ENCODE measurements at places on chromosomes 3 and 15. TPM values are rescaled to one million over a fixed set of nuclear protein-coding genes. Genes with fewer than 3 reads are reported as not detected.

The SERF2 gene
- 520 TPM for total RNA-seq

The STAC gene
- not detected for total RNA-seq

The FGD5 gene
- total RNA-seq = not detected

The C2CD4A gene
- total RNA-seq = 1.8 TPM

The FRMD5 gene
- 0.77 TPM for total RNA-seq

The RSL24D1 gene
- 181 TPM for total RNA-seq

DNA sequence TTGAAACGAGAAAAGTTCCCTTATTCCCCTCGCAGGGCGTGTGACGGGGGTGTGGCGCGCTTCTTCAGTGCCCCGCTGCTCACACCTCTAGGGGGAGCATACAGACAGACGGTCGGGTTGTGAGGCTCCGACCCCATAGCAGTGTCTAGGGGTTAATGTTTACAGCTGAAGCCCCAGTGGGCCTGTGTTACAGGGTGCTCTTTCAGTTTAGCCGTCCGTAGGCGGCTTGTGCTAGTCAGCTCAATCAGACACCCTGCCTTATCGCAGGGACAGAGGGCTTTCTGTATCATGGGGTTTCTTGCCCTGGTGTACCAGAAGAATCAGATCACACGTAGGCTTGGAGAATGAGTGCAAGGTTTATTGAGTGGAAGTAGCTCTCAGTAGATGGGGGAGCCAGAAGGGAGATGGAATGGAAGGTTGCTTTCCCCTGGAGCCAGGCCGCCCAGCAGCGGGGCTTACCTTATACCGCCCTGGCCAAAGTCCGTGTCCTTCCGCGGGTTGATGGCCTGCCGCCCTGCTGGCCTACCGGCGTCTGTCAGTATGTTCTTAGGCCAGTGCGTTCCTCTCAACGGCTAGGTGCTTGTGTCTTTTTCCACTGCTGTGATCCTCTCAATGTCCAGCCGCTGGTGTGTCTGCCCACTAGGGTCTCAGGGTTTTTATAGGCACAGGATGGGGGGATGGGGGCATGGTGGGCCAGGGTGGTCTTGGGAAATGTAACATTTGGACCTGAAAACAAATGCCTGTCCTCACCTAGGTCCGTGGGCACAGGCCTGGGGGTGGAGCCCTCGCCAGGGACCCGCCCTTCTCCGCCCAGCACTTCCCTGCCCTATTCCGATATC is 32.2 kb upstream of the ACP3 start:
- H3K36me3 ChIP-seq = no peaks in the 10 kb centered on the region
- no peak overlapping the region for H3K27ac ChIP-seq
- DNase-seq = no peak
- H3K27me3 ChIP-seq = peaks cover 24% of the 10 kb centered on the region
- no peak overlapping the region for H3K4me3 ChIP-seq
- no peaks in the 10 kb centered on the region for H3K4me1 ChIP-seq

DNA sequence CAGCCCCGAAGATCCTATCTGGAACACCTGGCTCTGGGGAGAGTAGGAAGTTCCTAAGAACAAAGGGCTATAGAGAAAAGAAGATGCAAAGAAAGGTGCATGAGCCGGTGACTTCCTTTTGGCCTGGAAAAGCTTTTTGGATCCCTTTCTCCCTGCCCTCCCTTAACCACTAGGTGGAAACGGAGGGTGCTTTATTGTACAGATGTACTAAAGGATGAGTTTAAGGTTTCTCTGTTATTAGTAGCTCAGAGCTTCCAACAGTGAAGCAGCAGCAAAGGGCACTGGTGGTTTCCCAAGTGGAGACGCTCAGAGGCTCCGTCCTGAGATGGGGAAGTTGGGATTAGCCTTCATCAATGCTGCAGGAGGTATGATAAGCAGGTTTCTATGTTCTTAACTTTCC is 5.9 kb upstream of the ADGRG7 start:
- no peak for DNase-seq
- H3K27me3 ChIP-seq = peaks cover 4% of the 10 kb centered on the region
- peak overlapping the region; percentile 89 for H3K27ac ChIP-seq
- H3K4me3 ChIP-seq = peak overlapping the region; percentile 73
- peaks cover 4% of the 10 kb centered on the region for H3K36me3 ChIP-seq
- peaks cover 13% of the 10 kb centered on the region for H3K4me1 ChIP-seq

DNA sequence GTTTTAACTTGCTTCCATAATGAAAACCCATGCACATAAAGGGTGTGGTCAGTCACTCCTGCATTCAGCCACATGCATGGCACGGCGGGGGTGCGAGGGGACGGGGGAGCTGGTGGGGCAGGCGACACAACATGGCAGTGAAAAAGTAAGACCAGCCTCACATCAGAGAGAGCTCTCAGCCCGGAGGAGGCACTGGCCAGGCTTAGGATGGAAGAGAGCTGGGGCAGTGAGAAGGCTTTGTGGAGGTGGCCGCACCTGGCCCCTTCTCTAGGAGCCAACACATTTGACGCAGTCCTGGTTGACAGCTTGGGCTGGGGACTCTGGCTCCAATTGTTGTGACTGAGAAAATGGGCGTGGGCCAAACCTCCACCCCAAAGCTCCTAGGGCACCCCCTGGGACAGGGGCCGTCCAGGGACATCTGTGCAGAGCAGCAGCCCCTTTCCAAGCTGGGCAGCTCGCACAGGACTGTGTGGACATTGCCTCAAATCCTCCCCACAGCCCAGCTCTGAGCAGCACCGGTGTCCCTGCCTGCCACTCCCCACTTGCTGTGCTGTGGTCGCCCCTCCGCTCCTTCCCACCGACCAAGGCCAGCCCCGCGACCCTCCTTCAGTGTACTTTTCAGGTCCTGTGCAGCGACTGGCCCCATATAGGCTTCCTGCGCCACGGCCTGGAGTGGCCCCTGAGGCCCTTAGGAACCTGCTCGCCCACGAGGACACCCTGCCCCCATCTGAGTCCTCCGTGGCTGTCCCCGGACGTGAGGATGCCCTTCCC is 126.0 kb upstream of the IQSEC1 start:
- no peak overlapping the region for H3K27ac ChIP-seq
- DNase-seq = no peak
- H3K4me1 ChIP-seq = peaks cover 4% of the 10 kb centered on the region
- H3K36me3 ChIP-seq = no peaks in the 10 kb centered on the region
- no peak overlapping the region for H3K4me3 ChIP-seq
- H3K27me3 ChIP-seq = peaks cover 30% of the 10 kb centered on the region

DNA sequence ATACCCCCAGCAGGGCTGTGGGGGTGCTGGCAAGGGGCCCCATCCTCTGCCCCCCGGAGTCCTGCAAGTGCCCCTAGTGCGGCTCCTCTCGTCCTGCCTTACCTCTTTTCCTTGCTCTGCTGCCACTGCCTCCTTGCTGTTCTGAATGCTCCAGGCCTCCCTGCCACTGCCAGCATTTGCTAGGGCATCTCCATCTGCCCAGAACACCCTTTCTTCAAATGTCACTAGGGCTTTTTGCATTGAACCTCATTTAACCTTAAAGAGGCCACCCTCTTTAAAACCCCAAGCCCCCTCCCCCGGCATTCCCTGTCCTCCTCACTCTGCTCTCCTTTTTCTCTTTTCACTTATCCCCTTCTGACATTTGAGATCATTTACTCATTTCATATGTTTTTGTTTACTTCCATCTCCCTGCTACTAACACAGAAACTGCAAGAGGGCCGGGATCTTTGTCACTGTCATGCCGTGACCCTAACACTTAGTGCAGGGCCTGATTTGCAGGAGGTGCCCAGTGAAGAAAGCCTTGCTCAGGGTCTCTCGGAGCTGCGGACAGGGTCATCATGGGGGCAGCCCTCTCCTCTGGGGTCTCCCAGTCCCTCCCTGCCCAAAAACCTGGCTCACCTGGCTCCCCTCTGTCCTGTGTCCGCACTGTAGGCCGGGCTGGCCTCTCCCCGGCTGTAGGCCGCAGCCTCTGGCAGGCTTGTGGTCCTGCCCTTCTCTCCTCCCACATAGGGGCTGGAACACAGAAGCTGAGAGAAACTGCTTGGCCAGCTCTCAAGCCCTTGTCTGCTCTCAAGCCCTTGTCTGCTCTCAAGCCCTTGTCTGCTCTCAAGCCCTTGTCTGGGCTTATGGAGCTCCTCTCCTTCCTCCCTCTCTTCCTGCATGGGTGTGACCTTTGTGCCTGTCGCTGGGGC is at the start of gene ACOX2:
ACOX2 (minus strand) TSS at position 690 of the 911 bp plus-strand sequence. CDS start 2,084 bp downstream, outside the sequence.
- no peak within 1 kb of the TSS for H3K27ac ChIP-seq
- no peaks in the 10 kb centered on the region for H3K36me3 ChIP-seq
- H3K27me3 ChIP-seq = no peaks in the 10 kb centered on the region

DNA sequence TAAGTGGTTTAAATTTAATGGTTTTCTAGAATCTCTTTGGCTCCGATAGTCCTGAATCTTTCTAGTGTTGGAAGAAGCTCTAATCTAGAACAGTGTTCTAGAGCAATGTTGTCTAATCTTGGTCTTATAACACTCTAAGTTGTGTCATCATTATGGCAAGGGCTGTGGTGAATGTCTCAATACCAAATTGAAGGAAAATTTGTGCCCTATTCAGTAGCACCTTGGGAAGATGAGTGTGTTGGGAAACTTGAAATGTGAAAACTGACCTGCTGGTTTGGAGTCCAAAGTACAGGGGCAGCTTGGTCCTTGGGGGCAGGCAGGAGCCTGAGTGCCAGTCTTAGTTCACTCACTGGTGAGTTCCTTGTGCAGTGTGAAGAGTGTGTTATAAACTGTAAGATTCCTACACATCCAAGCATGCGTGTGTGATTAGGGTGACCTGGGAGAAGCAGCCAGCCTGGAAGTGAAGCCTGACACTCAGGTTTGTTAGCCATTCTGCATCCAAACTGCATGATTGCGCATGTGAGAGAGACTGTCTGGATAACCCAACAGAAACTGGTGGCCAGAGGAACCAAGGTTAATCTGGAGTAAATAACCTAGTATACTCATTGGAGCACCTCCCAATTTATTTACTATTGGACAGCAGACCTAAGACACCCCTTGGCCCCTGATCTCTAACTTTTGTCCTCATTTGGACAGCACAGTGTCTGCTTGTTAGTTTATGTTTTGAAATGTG is 14.6 kb downstream of the ZNF592 start:
- H3K27me3 ChIP-seq = no peaks in the 10 kb centered on the region
- peaks cover 6% of the 10 kb centered on the region for H3K36me3 ChIP-seq
- no peak overlapping the region for H3K4me3 ChIP-seq
- DNase-seq = no peak

DNA sequence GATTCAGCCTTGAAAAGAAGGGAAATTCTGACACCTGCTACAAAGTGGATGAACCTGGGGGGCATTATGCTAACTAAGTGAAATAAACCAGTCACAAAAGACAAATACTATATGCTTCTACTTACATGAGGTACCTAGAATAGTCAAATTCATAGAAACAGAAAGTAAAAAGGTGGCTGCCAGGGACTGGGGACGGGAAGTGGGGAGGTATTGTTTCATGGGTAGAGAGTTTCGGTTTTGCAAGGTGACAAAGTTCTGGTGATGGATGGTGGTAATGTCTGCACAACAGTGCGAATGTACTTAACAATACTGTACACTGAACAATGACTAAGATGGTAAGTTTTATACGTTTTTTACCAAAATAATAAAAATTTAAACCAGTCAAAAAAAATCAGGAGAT is 4.8 kb downstream of the IDH2 start:
- H3K36me3 ChIP-seq = peaks cover 4% of the 10 kb centered on the region
- H3K4me3 ChIP-seq = peak overlapping the region; percentile 80
- peak overlapping the region; percentile 11 for H3K27ac ChIP-seq
- peaks cover 78% of the 10 kb centered on the region for H3K4me1 ChIP-seq
- no peaks in the 10 kb centered on the region for H3K27me3 ChIP-seq
- peak; percentile 78 for DNase-seq

GRCh38 chr15:66986951-66987350 is 78.5 kb upstream of the SMAD3 start:
- no peaks in the 10 kb centered on the region for H3K4me1 ChIP-seq
- H3K27ac ChIP-seq = no peak overlapping the region
- H3K36me3 ChIP-seq = peaks cover 1% of the 10 kb centered on the region
- H3K4me3 ChIP-seq = no peak overlapping the region
- peaks cover 26% of the 10 kb centered on the region for H3K27me3 ChIP-seq
- DNase-seq = no peak

GRCh38 chr3:100458814-100459213 is 33.6 kb upstream of the TMEM45A start:
- H3K27me3 ChIP-seq = no peaks in the 10 kb centered on the region
- H3K36me3 ChIP-seq = no peaks in the 10 kb centered on the region
- DNase-seq = no peak
- no peaks in the 10 kb centered on the region for H3K4me1 ChIP-seq
- H3K27ac ChIP-seq = no peak overlapping the region

- no peak for DNase-seq
- no peaks in the 10 kb centered on the region for H3K27me3 ChIP-seq
- H3K36me3 ChIP-seq = no peaks in the 10 kb centered on the region
- no peaks in the 10 kb centered on the region for H3K4me1 ChIP-seq
- no peak overlapping the region for H3K27ac ChIP-seq
Observed at GRCh38 chr15:71595846-71596553, 214.4 kb upstream of the NR2E3 start.

DNA sequence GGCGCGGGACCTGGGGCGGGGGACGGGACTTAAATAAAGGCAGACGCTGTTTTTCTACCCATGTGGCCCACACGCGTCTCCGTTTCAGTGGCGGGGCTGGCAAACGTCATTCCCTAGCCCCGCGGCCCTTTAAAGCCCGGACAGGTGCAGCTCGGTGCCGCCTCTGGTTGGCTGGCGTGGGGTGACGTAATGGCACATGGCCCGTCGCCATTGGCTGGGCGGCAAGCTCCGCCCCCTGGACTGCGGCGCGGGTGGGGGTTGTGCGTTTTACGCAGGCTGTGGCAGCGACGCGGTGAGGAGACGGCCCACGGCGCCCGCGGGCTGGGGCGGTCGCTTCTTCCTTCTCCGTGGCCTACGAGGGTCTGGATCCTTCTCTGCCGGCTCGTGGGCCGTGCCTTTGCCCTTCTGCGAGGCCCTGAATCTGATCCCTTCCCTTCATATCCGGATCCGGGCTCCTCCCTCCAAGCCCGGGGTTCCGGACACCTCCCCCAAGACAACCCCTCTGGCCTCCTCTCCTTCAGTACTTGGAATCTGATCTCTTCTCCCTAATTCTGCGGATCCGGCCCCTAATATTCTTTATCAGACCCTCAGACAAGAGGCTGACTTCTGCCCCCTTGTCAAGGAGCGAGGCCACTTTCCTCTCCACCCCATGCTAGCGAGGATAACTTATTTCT is at the start of gene CRELD1:
CRELD1 (plus strand) TSS at position 274 of the 674 bp plus-strand sequence. CDS start 605 bp downstream, outside the sequence.
- no peaks in the 10 kb centered on the region for H3K27me3 ChIP-seq
- peaks cover 34% of the 10 kb centered on the region for H3K4me1 ChIP-seq
- peak; percentile 98 for DNase-seq
- peak within 1 kb of the TSS; percentile 99 for H3K4me3 ChIP-seq
- H3K27ac ChIP-seq = peak within 1 kb of the TSS; percentile 98

GRCh38 chr15:90095521-90095959 is 6.7 kb downstream of the IDH2 start:
- peak; percentile 47 for DNase-seq
- H3K27me3 ChIP-seq = no peaks in the 10 kb centered on the region
- H3K4me1 ChIP-seq = peaks cover 69% of the 10 kb centered on the region
- peak overlapping the region; percentile 88 for H3K27ac ChIP-seq
- peak overlapping the region; percentile 67 for H3K4me3 ChIP-seq

GRCh38 chr15:63071288-63071909 is 28.9 kb downstream of the TPM1 start:
- H3K27ac ChIP-seq = no peak overlapping the region
- H3K36me3 ChIP-seq = no peaks in the 10 kb centered on the region
- no peaks in the 10 kb centered on the region for H3K27me3 ChIP-seq
- DNase-seq = no peak
- no peak overlapping the region for H3K4me3 ChIP-seq
